ENCODE measurements at places on chromosomes 2 and 18.

- DNase-seq: no peak
- peaks cover 8% of the 10 kb centered on the region for H3K27me3 ChIP-seq
- no peaks in the 10 kb centered on the region for H3K36me3 ChIP-seq
- no peak overlapping the region for H3K27ac ChIP-seq
Measured at GRCh38 chr2:8697190-8697589, 15.3 kb downstream of the ID2 start.

GRCh38 chr2:10449838-10450691 lies 1.9 kb upstream of the ODC1 start:
- H3K36me3 ChIP-seq: peaks cover 4% of the 10 kb centered on the region
- H3K4me1 ChIP-seq: peaks cover 37% of the 10 kb centered on the region
- DNase-seq: no peak
- H3K4me3 ChIP-seq: peak overlapping the region; percentile 82

DNA sequence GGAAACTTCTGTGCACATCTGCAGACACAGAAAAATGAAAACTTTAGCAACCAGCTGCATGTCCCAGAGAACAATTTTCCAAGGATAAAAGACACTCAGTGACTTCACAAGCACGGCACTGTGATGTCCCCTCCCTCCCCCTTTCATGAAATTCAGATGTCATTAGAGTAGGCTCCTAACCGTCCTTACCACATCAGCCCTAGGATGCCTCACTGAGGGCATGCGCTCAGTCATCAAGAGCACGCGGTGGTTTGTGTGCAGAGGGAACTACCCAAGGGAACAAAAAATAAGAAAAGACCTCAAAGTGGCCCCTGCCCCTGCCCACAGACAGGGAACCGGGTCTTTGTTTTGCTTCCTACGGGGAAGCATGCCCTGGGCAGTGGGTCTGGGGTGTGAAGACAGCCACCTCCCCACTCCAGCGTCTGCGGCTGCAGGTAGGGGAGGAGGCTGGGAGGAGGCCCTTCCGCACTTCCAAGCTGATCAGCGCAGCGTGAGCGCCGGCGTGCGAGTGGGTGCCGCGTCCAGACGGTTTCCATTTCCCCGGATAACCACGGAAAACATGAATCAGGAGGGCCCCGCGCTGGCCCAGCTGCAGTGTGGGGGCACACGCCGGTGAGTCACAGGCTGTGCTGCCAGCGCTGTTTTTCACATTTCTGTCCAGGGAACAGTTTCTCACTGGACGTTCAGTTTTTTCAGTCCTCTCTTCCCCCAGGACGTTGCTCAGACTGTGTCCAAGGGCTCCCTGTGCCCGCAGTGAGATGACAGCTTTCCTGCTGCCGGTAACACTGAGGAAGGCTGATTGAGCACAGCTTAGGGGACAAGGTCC lies 70.6 kb downstream of the COPS8 start:
- H3K4me1 ChIP-seq: peaks cover 34% of the 10 kb centered on the region
- H3K4me3 ChIP-seq: peak overlapping the region; percentile 18
- peak; percentile 31 for DNase-seq
- peak overlapping the region; percentile 44 for H3K27ac ChIP-seq
- no peaks in the 10 kb centered on the region for H3K36me3 ChIP-seq

- no peak overlapping the region for H3K27ac ChIP-seq
- H3K27me3 ChIP-seq: no peaks in the 10 kb centered on the region
- H3K4me1 ChIP-seq: no peaks in the 10 kb centered on the region
- no peak overlapping the region for H3K4me3 ChIP-seq
- H3K36me3 ChIP-seq: no peaks in the 10 kb centered on the region
- DNase-seq: no peak
Measured at GRCh38 chr18:25561918-25562317, 210.0 kb upstream of the ZNF521 start.

DNA sequence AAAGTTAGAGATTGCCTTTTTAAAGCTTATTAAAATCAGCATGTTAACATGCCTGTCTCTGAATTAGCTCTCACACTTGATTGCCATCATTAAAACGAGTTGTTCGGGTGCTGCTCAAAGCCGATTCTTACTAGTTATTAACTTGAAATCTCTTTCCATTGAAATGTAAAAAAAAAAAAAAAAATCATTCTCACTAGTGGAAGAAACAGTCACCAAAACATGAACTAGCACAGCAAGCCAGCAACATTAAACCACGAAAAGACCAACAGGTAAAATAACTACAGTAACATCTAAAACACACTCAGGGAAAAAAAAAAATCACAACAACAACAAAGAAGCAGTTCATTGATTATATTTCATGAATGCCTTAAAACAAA lies 264.5 kb downstream of the MEIS1 start:
- H3K27ac ChIP-seq: no peak overlapping the region
- H3K4me1 ChIP-seq: no peaks in the 10 kb centered on the region
- no peaks in the 10 kb centered on the region for H3K36me3 ChIP-seq
- no peak for DNase-seq

GRCh38 chr2:144745424-144745823 lies 225.5 kb upstream of the ZEB2 start:
- H3K27ac ChIP-seq: no peak overlapping the region
- no peaks in the 10 kb centered on the region for H3K36me3 ChIP-seq
- DNase-seq: no peak
- no peaks in the 10 kb centered on the region for H3K4me1 ChIP-seq

DNA sequence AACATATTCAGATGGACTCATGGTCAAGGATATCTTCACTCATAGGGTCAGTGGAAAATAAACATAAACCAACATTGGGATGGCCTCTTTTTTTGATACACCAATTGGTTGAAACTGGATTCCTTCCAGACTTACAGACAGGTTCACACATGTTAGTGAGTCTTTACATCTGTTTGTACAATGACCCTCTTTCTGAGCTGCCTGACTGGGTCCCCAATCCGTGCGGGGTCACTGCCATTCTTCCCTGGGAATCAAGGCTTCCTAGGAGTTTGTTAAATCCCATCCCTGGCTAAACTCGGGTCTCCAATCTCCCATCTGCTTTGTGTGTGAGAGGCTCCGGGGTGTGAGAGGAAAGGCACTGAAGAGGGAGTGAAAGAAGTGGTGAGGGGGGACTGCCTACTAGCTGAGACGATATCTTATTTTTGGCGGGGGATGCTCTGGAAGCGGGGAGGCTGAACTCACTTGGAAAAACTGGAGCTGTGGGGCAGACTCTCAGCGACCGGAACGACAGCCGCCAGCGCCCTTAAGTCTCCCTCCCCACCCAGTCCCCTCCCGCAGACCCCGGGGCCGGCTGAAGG lies 487 bp downstream of the STARD6 start:
- H3K4me1 ChIP-seq: peaks cover 23% of the 10 kb centered on the region
- H3K36me3 ChIP-seq: peaks cover 16% of the 10 kb centered on the region
- peak overlapping the region; percentile 93 for H3K4me3 ChIP-seq
- peak overlapping the region; percentile 93 for H3K27ac ChIP-seq

GRCh38 chr2:38262069-38262871 lies 114.8 kb downstream of the ATL2 start:
- no peak for DNase-seq
- H3K27me3 ChIP-seq: peaks cover 10% of the 10 kb centered on the region

DNA sequence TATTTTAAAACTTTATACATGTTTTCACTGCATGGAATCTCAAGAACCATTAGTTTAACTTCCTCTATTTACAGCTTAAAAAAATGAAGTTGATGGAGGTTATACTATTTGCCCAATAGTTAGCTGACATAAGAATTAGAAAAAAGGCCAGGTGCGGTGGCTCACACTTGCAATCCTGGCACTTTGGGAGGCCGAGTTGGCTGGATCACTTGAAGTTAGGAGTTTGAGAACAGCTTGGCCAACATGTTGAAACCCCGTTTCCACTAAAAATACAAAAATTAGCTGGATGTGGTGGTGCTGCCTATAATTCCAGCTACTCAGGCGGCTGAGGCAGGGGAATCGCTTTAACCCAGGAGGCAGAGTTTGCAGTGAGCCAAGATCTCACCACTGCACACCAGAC lies 125.1 kb upstream of the CDH19 start:
- no peak overlapping the region for H3K4me3 ChIP-seq
- H3K27ac ChIP-seq: no peak overlapping the region
- no peaks in the 10 kb centered on the region for H3K36me3 ChIP-seq
- DNase-seq: no peak

GRCh38 chr2:160310118-160310828 lies 110.2 kb upstream of the ITGB6 start:
- H3K4me3 ChIP-seq: no peak overlapping the region
- H3K27me3 ChIP-seq: no peaks in the 10 kb centered on the region
- no peaks in the 10 kb centered on the region for H3K4me1 ChIP-seq
- no peak overlapping the region for H3K27ac ChIP-seq
- no peak for DNase-seq
- H3K36me3 ChIP-seq: peaks cover 42% of the 10 kb centered on the region

DNA sequence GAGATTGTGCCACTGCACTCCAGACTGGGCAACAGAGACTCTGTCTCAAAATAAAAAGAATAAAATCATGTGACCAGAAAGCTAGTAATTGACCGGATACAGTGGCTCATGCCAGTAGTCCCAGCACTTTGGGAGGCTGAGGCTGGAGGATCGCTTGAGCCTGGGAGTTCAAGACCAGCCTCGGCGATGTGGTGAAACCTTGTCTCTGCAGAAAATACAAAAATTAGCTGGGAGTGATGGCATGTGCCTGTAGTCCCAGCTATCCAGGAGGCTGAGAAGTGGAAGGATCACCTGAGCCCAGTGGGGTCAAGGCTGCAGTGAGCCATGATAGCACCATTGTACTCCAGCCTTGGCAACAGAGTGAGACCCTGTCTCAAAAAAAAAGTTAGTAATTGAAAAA lies 36.8 kb downstream of the COX7A2L start:
- peaks cover 11% of the 10 kb centered on the region for H3K4me1 ChIP-seq
- DNase-seq: no peak
- no peaks in the 10 kb centered on the region for H3K27me3 ChIP-seq
- H3K36me3 ChIP-seq: peaks cover 51% of the 10 kb centered on the region
- no peak overlapping the region for H3K4me3 ChIP-seq

GRCh38 chr2:101502095-101502494 lies 27.2 kb upstream of the RFX8 start:
- H3K27me3 ChIP-seq: no peaks in the 10 kb centered on the region
- no peak overlapping the region for H3K4me3 ChIP-seq

DNA sequence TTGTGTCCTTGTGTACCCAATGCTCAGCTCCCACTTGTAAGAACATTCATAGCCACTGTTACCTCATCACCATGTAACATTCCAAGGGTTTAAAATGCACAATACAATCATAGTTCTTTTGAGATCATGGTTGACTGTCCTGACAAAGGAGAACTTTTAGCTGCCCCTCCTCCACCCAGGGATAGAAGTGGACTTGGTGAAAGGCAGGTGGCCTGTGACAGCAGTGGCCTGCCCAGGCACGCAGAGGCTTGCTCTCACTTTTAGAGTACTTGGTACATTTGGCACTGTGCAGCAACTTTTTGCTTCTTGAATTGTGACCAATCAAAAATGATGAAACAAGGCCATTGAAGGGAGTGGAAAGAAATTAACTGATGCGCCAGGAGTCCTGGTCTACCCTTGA lies 108.7 kb downstream of the ANKRD44 start:
- peaks cover 68% of the 10 kb centered on the region for H3K36me3 ChIP-seq
- no peak overlapping the region for H3K4me3 ChIP-seq
- no peak for DNase-seq
- peaks cover 87% of the 10 kb centered on the region for H3K4me1 ChIP-seq
- no peaks in the 10 kb centered on the region for H3K27me3 ChIP-seq
- peak overlapping the region; percentile 58 for H3K27ac ChIP-seq

DNA sequence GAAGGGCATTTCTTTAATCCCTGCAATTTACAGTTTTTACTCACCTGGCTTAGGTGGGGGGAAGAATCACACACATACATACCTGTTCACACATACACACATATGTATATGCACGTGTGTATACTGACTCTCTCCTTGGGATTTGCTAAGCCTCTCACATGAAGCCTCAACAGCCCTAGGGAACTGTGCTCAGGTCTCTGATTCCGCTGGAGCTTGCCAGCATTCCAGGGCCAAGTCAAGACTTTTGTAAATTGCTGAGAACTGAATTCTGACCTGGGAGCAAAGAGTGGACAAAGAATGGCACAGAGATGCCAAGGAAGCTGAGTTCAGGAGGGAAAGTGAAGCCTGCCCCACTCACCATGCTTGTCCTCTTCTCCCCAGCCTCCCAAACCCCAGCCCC lies 177.3 kb downstream of the TMEM247 start:
- H3K36me3 ChIP-seq: no peaks in the 10 kb centered on the region
- H3K27ac ChIP-seq: no peak overlapping the region
- no peak overlapping the region for H3K4me3 ChIP-seq
- H3K4me1 ChIP-seq: no peaks in the 10 kb centered on the region

DNA sequence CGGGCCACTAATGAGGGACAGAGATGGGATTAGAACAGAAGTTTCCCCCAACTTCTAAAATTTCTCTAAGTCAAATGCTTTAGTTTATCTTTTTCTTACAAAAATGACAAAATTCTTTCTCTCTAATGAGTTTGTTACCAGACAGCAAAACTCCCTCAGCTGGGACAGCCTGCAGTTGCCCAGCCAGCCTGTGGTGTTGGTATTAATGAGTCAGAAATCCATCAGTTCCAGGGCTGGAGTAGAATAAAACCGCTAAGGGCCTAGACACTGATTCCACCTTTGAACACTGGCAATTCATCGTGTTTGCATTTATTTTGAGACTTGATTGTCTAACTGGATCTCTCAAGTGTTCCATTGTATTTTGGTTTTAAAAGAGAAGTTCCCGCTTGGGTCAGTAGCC lies 38.3 kb upstream of the SMAD2 start:
- H3K27me3 ChIP-seq: peaks cover 12% of the 10 kb centered on the region
- H3K4me3 ChIP-seq: no peak overlapping the region
- H3K36me3 ChIP-seq: no peaks in the 10 kb centered on the region
- H3K4me1 ChIP-seq: peaks cover 5% of the 10 kb centered on the region

DNA sequence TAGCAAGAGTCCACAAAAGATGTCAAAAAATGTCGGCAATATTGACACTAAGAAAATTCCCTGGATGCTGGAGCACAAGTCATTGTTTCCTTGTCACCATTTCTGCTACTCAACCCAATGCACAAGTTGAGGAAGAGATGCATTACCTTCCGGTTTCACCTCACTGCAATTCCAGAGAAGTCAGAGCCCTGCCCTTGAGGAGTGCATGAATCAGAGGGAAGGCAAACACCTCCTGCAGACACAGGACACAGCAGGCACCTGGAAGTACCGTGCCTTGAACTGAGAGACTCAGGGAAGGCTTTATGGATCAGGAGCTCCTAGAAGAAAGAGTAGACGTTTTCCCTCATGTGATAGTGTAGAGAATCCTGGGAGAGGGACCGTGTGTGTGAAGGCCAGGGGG lies 62.7 kb upstream of the ARL4C start:
- H3K27me3 ChIP-seq: peaks cover 8% of the 10 kb centered on the region
- no peak overlapping the region for H3K27ac ChIP-seq
- no peaks in the 10 kb centered on the region for H3K36me3 ChIP-seq
- peaks cover 12% of the 10 kb centered on the region for H3K4me1 ChIP-seq

- no peak for DNase-seq
- H3K4me3 ChIP-seq: no peak overlapping the region
- H3K27ac ChIP-seq: no peak overlapping the region
- H3K27me3 ChIP-seq: no peaks in the 10 kb centered on the region
- no peaks in the 10 kb centered on the region for H3K36me3 ChIP-seq
Measured at GRCh38 chr2:67625178-67625577, 228.0 kb downstream of the ETAA1 start.

DNA sequence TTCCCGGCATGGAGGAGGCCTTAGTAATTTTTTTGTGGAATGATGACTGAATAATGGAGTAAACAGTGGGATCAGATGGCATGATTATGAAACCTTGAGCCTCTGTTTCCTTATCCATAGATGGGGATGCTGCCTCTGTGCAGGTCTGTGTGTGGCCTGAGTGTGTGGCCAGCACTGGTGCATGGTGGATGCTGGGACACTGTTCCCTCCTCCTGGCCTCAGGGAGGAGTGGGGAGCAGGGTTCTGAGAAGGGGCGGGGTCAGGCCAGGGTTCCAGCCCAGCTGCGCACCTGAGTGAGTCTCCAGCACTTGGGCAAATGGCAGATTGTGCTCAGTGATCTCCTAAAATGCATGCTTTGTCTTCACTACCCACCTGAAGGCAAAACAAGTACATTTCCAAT lies 66.4 kb downstream of the DCDC2C start:
- no peak overlapping the region for H3K4me3 ChIP-seq
- no peak overlapping the region for H3K27ac ChIP-seq
- DNase-seq: no peak
- H3K27me3 ChIP-seq: no peaks in the 10 kb centered on the region
- H3K36me3 ChIP-seq: no peaks in the 10 kb centered on the region

Measured in activated CD8-positive, alpha-beta T cell treated with anti-CD3 and anti-CD28 coated beads, Interleukin-2, amount 10 ng/mL, durations not matched to agents 7 days and 5 days (primary cell).